ENCODE measurements at places on chromosomes 7 and 10.

GRCh38 chr10:88592906-88593305, 6.3 kb downstream of the LIPJ start:
- H3K27ac ChIP-seq = no peak overlapping the region
- no peak overlapping the region for H3K4me3 ChIP-seq
- H3K27me3 ChIP-seq = no peaks in the 10 kb centered on the region
- H3K36me3 ChIP-seq = no peaks in the 10 kb centered on the region
- DNase-seq = no peak

DNA sequence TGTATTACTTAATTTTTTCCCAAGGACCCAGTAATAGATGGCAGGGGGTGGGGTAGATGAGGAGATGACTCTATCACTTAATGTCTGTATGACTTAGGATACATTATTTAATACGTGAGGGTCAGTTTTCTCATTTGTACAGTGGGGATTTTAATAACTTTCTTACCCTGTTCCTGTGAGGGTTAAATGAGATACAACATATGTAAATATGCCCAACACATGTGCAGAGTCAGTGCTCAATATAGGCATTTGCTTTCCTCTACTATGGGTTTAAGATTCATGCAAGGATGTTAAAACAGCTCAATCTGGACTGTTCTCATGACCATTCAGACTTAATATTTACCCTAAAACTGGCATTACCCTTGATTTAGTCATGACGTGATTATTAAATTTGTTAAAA, 31.2 kb downstream of the ST7 start:
- H3K27me3 ChIP-seq = no peaks in the 10 kb centered on the region
- no peaks in the 10 kb centered on the region for H3K4me1 ChIP-seq
- no peak overlapping the region for H3K4me3 ChIP-seq
- DNase-seq = no peak
- no peaks in the 10 kb centered on the region for H3K36me3 ChIP-seq
- H3K27ac ChIP-seq = no peak overlapping the region

GRCh38 chr7:107609811-107610261, 29.8 kb downstream of the BCAP29 start:
- DNase-seq = no peak
- no peaks in the 10 kb centered on the region for H3K36me3 ChIP-seq
- no peaks in the 10 kb centered on the region for H3K4me1 ChIP-seq
- H3K4me3 ChIP-seq = no peak overlapping the region

GRCh38 chr10:121981346-121981745, 6.3 kb upstream of the NSMCE4A start:
- no peak overlapping the region for H3K4me3 ChIP-seq
- no peaks in the 10 kb centered on the region for H3K36me3 ChIP-seq
- H3K27ac ChIP-seq = no peak overlapping the region
- H3K27me3 ChIP-seq = no peaks in the 10 kb centered on the region
- no peaks in the 10 kb centered on the region for H3K4me1 ChIP-seq

- no peaks in the 10 kb centered on the region for H3K4me1 ChIP-seq
- no peak overlapping the region for H3K27ac ChIP-seq
- DNase-seq = no peak
- H3K36me3 ChIP-seq = no peaks in the 10 kb centered on the region
These were observed 97.9 kb downstream of the EMX2 start for GRCh38 chr10:117640406-117640805.

DNA sequence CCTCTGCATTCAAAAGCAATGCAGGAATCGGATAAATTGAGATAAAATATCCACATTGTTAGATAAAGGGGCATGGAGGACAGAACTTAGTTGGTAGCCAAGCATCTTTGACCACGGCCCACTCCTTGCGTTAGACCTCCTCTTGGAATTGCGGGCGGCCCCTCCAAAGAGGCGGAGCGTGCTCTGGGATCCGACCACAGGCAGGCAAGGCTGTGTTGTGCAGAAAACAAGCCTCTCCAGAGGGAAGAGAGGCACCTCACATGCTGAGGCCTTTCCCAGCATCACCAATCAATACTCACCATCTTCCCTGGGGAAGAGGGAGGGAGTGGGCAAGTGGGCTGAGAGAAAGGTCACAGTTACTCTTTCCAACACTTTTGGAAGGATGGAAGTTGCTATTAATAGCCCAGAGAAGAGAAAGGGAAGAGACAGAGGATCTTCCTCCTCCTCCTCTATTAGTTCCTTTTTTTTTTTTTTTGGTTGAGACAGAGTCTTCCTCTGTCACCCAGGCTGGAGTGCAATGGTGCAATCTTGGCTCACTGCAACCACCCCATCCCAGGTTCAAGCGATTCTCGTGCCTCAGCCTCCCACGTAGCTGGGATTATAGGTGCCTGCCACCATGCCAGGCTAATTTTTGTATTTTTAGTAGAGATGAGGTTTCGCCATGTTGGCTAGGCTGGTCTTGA, 49.7 kb upstream of the NRF1 start:
- H3K4me1 ChIP-seq = no peaks in the 10 kb centered on the region
- H3K4me3 ChIP-seq = no peak overlapping the region
- H3K27ac ChIP-seq = no peak overlapping the region
- H3K27me3 ChIP-seq = no peaks in the 10 kb centered on the region
- DNase-seq = no peak

DNA sequence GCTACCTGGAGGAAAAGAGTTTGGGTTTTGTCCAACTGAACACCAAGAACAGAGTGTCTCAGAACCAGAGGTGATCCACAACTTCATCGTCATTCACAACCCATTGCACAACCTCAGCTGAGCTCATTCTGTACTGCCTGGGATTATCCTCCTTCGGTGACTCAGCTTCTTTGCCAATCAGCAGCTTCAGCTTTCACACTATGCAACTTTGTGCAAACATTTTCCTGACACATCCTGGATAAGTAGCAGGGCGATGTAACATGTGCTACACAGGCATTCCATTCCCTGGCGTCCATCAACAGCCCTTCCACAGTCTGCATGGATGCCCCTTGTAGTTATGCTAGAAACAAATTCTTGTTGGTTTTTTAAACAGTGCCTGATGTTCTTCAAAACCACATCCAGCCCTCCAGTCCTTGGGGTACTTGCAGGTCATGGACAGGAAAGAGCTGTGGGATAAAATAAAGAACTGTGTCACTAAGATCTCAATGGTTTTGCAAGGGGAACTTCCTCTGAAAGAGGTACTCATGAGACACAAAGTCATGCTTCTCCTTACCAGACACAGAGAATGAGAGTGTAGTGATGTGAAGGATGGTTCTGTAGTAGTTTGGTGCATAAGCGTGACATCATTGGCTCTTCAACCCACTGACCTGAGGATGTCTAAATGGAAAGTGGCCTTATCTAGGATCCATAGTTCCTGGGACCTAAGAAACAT, 478.5 kb downstream of the KIF20B start:
- no peaks in the 10 kb centered on the region for H3K4me1 ChIP-seq
- H3K36me3 ChIP-seq = no peaks in the 10 kb centered on the region
- H3K27me3 ChIP-seq = no peaks in the 10 kb centered on the region
- no peak overlapping the region for H3K27ac ChIP-seq
- DNase-seq = no peak
- no peak overlapping the region for H3K4me3 ChIP-seq

All from pancreas (tissue), 10 donors.